AG10803 (cell line): ENCODE measurements at places on chromosomes 6 and 20.

GRCh38 chr20:2430538-2430937 lies 40.1 kb downstream of the SNRPB start:
- DNase-seq: no peak

- DNase-seq: peak; percentile 30
Measured at GRCh38 chr6:131281471-131282270, 146.4 kb downstream of the AKAP7 start.

GRCh38 chr20:35597186-35597585 lies 18.4 kb upstream of the SPAG4 start:
- no peak for DNase-seq

DNA sequence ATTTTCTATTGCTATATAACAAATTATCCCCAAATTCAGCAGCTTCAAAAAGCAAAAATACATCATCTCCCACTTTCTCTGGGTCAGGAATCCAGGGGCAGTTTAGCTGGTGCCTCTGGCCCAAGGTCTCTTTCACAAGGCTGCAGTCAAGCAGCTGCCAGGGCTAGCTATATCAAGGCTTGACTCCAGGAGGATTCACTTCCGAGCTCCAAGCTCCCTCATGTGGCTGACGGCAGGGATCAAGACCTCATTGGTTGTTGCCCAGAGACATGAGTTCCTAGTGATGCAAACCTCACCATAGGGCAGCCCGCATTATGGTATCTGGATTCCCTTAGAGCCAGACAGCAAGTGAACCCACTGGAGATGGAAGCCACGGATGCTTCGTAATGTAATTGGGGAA lies 1.3 kb upstream of the VNN1 start:
- peak; percentile 48 for DNase-seq

DNA sequence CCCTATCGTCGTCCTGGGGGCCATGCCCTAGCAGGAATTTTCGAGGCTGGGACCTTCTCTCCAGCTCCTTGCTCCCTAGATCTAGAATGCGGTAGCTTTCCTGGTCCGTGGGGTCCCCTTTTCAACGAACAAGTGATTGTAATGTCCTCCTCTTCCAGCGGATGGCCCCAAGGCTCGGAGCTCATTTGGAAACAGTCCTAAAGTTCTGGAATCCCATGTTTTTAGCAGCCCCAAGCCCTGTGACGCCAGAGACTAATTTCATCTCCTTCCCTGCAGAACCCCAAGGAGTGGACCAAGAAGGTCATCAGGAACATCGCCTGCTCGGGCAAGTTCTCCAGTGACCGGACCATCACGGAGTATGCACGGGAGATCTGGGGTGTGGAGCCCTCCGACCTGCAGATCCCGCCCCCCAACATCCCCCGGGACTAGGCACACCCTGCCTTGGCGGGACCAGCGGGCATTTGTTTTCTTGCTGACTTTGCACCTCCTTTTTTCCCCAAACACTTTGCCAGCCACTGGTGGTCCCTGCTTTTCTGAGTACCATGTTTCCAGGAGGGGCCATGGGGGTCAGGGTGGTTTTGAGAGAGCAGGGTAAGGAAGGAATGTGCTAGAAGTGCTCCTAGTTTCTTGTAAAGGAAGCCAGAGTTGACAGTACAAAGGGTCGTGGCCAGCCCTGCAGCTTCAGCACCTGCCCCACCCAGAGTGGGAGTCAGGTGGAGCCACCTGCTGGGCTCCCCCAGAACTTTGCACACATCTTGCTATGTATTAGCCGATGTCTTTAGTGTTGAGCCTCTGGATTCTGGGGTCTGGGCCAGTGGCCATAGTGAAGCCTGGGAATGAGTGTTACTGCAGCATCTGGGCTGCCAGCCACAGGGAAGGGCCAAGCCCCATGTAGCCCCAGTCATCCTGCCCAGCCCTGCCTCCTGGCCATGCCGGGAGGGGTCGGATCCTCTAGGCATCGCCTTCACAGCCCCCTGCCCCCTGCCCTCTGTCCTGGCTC lies 48.5 kb downstream of the PYGB start:
- peak; percentile 51 for DNase-seq

- no peak for DNase-seq
Measured at GRCh38 chr6:48476257-48476656, 365.3 kb upstream of the PTCHD4 start.
